NCI-H1694 (cell line): ENCODE measurements at places on chromosomes 1 and 21.

DNA sequence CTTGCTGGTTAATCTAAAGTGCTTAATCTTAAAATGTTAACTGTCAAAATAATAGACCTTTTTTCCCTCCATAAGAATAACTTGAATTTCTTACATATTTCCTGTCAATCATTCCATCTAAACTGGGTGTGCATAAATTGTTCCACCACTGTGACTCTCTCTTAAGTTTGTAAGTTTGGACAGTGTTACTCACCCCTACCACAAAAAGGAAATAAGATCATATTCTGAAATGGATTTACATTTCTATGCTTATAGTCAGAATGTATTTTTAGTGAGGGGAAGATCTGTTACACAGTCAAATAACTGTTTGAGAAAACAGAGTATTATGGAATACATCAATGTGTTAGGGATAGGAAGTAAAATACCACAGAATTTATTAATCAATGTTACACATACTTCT lies 109.6 kb upstream of the DPYD start:
- no peak for DNase-seq

GRCh38 chr1:56710646-56711045 lies 65.5 kb downstream of the PRKAA2 start:
- no peak for DNase-seq

DNA sequence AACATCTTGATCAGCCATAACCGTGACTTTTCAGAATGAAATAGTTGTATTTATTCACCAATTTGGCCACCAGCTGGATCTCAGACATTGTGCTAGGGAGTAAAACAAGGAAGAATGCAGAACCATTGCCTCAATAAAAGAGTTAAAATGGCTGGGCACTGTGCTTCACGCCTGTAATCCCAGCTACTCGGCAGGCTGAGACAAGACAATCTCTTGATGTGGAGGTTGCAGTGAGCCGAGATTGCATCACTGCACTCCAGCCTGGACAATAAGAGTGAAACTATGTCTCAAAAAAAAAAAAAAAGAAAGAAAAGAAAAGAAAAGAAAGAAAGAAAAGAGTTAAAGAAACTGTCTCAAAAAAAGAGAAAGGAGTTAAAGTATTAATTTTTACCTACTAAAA lies 199.5 kb downstream of the TPR start:
- DNase-seq = no peak

- DNase-seq = no peak
These were observed 2.6 kb upstream of the LAD1 start for GRCh38 chr1:201401700-201402099.

DNA sequence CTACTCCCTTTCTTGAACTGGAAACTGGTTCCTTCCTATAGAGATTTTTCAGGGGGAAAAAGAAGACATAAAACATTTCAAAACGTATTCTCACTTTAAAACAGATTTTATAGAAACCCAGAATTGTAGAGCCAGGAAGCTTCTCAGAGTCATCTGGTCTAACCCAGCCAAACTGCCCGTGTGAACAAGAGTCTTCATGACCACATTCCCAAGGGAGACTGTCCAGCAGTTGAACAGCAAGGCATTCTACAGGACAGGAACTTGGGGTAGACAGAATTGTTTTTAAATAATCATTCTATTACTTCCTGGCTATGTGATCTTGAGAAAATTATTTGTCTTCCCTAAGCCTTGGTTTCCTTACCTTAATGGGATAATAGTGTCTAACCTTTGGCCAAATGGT lies 163.5 kb upstream of the IVNS1ABP start:
- DNase-seq = no peak

DNA sequence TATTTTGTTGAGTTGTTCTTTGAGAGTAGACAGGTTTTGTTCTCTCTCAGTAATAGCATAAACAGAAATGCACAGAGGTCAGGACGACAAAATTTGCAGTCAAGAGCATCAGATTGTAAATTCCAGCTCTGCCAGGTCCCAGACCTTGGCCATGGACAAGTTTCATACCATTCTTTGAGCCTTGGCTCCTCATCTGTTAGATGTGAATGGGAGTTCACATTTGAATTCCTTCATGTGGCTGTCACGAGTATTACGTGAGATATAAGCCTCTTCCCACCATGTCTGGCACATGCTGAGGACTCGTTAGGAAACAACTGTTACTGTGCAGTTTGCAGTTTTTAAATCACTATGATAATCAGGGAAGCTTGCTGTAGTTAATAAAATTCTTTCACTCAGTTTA lies 93.2 kb upstream of the KCTD3 start:
- no peak for DNase-seq

- DNase-seq = no peak
These were observed 16.6 kb upstream of the HAO2 start for GRCh38 chr1:119351997-119352396.

- DNase-seq = no peak
These were observed 6.9 kb downstream of the TMEM125 start for GRCh38 chr1:43276673-43277072.

- DNase-seq = no peak
These were observed 89.1 kb downstream of the RWDD3 start for GRCh38 chr1:95323123-95323522.

GRCh38 chr1:44300852-44301251 lies 54.2 kb downstream of the ERI3 start:
- DNase-seq = no peak

- DNase-seq = no peak
These were observed 212.8 kb downstream of the FMN2 start for GRCh38 chr1:240304466-240304865.
